Esophagus mucosa (tissue), 1 donor: ENCODE measurements at places on chromosomes 2 and 18.

DNA sequence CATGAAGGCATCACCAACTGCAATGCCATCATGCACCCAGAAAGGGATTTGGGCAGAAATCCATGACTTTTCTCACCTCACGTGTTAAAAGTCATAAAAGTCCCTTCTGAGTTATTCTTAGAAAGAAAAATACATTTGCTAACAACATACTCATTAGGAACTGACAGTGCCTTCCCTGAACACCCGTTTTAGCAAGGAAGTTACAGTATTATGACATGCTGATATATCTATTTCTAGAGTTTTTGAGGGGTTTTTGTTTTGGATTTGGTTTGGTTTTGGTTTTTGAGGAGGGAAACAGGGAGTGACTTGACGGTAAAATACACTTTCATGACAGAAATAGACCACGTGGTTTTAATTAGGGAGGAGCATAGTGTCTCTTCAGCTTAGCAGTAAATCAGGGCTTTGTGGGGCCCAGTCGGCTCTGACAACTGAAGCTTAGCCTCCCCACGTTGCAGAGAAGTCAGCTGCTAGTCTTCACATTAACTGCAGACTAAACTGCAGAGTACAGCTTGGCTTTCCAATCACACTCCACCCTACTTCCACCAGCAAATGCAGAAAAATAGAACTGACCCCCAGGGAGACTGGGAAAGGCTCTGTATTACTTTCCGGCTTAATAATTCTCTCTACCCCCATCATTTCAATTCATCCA, 141.4 kb downstream of the FAM124B start:
- ATAC-seq, result no peak

DNA sequence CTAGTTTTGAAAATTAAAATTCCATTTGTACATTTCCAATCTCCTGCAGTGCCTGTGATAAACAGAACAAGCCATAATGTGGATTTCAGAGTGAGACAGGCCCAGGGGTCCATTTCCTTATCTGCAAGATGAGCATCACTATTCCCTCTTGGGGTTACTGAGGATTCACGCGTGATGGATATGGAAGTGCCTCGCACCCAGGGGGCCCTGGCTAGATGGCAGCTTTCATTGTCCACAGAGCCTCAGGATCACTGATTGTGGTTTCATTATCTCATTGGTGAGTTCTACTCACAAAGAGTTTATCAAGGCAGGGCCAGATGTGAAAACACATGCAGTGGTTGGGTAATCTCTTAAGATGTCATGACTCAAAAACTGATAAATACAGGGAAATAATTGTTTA, 11.6 kb downstream of the CNGA3 start:
- no peak for ATAC-seq

DNA sequence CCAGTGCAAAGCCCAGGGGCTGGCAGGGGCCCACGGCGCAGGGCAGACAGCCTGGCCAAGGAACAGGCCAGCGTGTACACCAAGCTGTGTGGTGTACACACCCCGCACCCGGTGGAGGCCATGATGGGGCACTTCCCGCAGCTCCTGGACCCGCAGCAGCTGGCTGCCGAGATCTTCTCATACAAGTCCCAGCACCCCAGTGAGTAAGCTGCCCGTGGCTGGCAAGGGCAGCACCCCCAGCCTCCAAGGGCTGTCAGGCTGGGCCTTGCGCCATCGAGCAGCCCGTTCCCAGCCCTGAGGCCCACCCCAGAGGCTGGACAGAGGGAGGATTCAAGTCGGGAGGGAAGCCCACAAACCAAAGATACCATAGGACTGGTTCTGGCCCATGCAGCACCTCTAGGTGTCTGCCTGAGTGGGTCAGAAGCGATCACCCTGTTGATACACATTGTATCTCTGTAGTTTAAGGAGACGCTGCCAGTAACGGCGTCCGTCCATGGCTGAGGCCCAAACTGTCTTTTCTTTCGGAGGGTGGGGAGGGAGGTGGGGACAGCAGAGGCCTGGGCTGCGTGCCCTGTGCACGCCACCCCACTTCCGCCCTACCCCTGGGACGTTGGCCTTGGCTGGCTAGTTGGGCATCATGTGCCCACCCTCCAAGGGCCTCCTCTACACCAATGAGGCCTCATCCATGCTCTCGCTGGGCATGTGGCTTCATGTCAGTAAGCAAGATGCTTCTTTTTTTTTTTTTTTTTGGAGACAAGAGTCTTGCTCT, 16.8 kb upstream of the MTERF4 start:
- no peak for ATAC-seq

- ATAC-seq, result no peak
Observed at GRCh38 chr2:44218771-44219170, 50.1 kb downstream of the PPM1B start.

DNA sequence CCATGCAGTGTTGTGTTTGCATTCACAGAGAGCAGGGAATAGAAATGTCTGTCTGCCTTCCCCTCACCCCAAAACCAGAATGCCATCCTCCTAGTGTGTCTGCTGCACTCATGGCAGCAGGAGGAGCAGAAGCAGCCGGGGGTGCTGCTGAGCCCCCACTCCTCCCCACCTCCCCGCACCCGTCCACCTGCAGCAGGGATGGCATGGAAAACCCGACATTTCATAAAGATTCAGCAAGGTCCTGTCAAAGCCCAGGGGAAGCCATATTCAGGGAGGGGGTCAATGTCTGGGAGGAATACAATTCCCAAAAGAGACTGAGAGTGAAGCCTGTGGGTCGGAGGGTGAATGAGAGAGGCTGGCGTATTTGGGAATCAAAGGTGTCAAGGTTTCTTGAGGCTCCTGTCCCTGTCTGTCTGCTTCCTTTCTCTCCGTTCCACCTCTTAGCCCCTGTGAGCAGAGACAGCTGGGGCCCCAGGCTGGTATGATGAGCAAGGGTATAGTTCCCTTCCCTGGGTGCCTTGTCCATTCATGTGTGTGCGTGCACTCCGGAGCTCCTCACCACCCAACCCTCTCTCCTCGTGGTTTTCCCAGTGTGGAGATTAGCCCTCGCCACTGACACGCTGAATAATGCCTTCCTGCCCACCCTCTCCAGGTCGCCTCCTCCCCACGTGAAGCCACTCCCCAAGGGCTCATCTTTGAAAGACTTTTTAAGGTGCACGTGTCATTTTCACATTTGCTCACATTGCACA, 133.5 kb upstream of the ZNF236 start:
- peak; percentile 38 for ATAC-seq

DNA sequence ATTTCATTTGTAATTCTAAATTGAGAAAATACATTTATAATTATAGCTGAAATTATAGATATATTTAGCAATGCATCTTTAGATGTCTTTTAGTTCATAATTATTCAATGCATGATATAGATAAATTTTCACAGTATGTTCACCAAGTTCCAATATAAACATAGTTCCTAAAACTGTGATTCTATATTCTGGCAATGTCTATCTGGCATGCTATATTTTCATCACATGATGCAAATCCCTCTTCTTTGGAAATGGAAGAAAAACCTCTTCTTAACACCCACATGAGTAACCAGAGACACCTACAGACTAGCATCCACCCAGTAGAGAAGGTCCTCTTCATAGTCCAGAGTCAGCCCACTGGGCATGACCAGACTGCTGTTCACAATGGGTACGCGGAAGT, 135.8 kb downstream of the DHRS9 start:
- no peak for ATAC-seq

- ATAC-seq, result no peak
Observed at GRCh38 chr2:1837458-1837857, 93.1 kb upstream of the PXDN start.

- no peak for ATAC-seq
Observed at GRCh38 chr18:13615432-13615861, 110.9 kb downstream of the FAM210A start.

- ATAC-seq, result no peak
Observed at GRCh38 chr18:10417664-10418063, 36.8 kb upstream of the APCDD1 start.

- ATAC-seq, result no peak
Observed at GRCh38 chr2:150209746-150210145, 277.7 kb downstream of the RND3 start.

GRCh38 chr2:2563309-2563860, 232.3 kb upstream of the MYT1L start:
- no peak for ATAC-seq

GRCh38 chr2:160911258-160911657, 249.0 kb upstream of the TANK start:
- no peak for ATAC-seq

- no peak for ATAC-seq
Observed at GRCh38 chr2:5022061-5022460, 670.1 kb upstream of the SOX11 start.

- no peak for ATAC-seq
Observed at GRCh38 chr18:73352546-73352945, 484.8 kb upstream of the NETO1 start.

- ATAC-seq, result no peak
Observed at GRCh38 chr2:66127656-66128055, 307.3 kb upstream of the MEIS1 start.

- ATAC-seq, result no peak
Observed at GRCh38 chr2:36530178-36530982, 67.6 kb downstream of the FEZ2 start.

DNA sequence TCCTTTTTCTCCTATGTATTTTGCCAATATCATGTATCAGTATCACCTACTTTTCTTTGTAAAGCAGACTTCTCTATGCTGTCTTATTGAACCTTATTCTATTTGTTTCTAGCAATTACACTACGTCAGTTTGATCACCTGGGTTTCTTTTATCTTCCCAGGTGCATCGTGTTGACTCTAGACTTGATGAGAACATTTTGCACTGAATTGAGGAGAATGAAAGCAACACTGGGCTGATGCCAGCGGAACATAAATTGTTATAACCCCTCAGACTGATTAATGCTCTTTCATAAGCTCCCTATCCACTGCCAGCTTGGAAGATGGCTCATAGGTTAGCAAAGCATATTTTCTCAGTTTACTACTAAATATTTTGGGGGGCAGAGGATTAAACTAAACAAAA, 140.6 kb downstream of the EPHA4 start:
- no peak for ATAC-seq

GRCh38 chr18:22066083-22066485, 103.3 kb upstream of the GATA6 start:
- no peak for ATAC-seq

GRCh38 chr2:74917702-74918619, 40.5 kb upstream of the POLE4 start:
- ATAC-seq, result peak; percentile 21

- ATAC-seq, result no peak
Observed at GRCh38 chr18:9796935-9797549, 88.7 kb upstream of the TXNDC2 start.

DNA sequence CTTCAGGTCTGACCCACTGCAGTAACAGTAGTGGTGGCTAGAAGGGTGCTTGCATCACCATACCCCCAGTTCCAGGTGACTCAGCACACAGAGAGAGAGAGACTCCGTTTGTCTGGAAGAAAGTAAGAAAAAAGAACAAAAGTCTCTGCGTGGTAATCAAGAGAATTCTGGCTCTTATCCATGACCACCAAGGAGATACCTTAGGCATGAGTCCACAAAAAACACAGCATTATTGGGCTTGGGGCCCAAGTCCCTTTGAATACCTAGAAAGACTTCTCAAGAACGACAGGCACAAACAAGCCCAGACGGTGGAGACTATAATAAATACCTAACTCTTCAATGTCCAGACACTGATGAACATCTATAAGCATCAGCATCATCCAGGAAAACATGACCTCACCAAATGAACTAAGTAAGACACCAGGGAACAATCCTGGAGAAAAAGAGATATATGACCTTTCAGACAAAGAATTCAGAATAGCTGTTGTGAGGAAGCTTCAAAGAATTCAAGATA, 21.7 kb upstream of the BAZ2B start:
- no peak for ATAC-seq

- ATAC-seq, result no peak
Observed at GRCh38 chr2:2904721-2905350, 472.8 kb downstream of the EIPR1 start.

DNA sequence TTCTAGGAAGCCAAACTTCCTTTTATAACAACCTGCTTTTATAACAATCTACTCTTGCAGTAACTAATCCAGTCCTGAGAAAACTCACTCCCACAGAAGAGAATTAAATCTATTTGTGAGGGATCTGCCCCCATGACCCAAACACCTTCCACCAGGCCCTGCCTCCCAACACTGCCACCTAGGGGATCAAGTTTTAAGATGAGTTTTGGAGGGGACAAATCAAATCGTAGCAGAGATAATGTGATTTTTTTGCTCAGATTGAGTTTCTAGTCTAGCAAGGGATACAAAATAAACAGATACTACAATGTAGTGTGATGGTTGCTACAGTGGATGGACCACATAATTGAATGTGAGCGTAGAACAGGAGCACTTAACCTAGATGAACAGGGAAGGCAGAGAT, 52.2 kb downstream of the NCOA1 start:
- no peak for ATAC-seq

- ATAC-seq, result no peak
Observed at GRCh38 chr2:12315224-12315623, 401.5 kb upstream of the TRIB2 start.

DNA sequence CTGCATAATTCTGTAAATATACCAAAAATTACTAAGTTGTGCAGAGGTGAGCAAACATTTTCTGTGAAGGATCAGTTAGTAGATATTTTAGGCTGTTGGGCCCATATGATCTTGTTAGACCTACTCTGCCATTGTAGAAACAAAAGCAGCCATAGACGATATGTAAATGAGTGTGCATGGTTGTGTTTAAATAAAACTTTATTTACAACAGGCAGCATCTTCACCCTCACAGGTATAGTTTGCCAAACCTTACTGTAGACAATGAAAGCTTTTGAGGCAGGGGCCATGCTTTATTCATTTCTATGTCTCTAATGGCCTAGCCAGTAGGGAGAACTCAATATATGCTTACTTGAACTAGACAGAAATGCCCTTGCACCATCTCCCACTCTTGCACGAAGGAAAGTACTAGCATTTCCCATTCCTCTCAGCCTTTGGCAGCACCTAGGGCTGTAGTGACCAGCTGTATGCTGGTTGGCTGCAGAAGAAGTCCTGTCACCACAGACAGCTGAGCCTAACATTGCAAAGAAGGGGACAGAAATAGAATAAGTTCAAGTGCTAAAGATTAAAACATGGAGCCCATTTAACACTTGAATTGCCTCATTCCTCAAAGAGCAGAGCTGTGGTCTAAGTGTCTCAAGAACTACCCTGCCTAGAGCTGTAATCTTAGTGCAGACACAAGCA, 305.1 kb upstream of the MGAT5 start:
- ATAC-seq, result no peak

GRCh38 chr2:56015711-56016115, 92.1 kb upstream of the EFEMP1 start:
- ATAC-seq, result no peak

DNA sequence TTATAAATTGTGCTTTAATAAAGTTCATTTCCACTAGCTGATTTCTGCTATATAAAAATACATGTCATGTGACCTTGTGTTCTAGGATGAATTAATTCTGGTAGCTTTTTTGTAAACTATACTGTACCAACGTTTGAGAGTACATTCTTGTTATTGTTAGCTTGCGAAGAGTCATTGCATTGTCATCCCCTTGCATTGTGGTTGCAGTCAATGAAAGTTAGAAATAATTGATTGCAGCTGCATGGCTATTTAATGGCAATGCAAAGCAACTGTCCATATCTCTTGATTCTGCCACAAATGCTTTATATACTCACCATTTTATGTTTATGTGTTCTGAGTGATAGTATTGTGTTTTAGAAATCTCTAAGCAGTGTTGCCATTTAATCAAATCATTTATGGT, 91.6 kb downstream of the ZNF407 start:
- ATAC-seq, result no peak
